A549 treated with CORT108297 at 1 μM for 4 hours (cell line): ENCODE measurements at places on chromosomes 12 and 14. TPM values are rescaled to one million over a fixed set of nuclear protein-coding genes. Genes with fewer than 3 reads are reported as not detected.

NDRG2 gene
- total RNA-seq: 2.1 to 4.2 TPM (median 2.6 TPM) in 5 replicates

SRRM4 gene
- total RNA-seq: not detected in 5 replicates

RFLNA gene
- 0.06 to 0.15 TPM (median 0.06 TPM) in 3 of 5 replicates, not detected in the others for total RNA-seq

IAPP gene
- total RNA-seq: not detected in 5 replicates

LALBA gene
- not detected in 5 replicates for total RNA-seq

VRTN gene
- total RNA-seq: not detected in 5 replicates

NPAS3 gene
- total RNA-seq: not detected in 5 replicates

GPRC5D gene
- total RNA-seq: not detected in 5 replicates

HOXC12 gene
- not detected in 5 replicates for total RNA-seq

PHETA1 gene
- total RNA-seq: 5.5 to 9.7 TPM (median 8.8 TPM) in 5 replicates

KCNA5 gene
- total RNA-seq: not detected in 5 replicates

STON2 gene
- total RNA-seq: 0.53 to 1.0 TPM (median 0.65 TPM) in 5 replicates

MAP1LC3B2 gene
- 1.1 to 1.7 TPM (median 1.4 TPM) in 5 replicates for total RNA-seq

RNASE4 gene
- total RNA-seq: 5.5 to 8.9 TPM (median 8.1 TPM) in 5 replicates

CKAP4 gene
- 78.0 to 92.4 TPM (median 87.0 TPM) in 5 replicates for total RNA-seq

C1QL4 gene
- 3.9 to 6.6 TPM (median 5.7 TPM) in 5 replicates for total RNA-seq

SLC25A29 gene
- 6.8 to 12.1 TPM (median 11.0 TPM) in 5 replicates for total RNA-seq

PCED1B gene
- 35.5 to 44.4 TPM (median 44.1 TPM) in 5 replicates for total RNA-seq

BCL2L14 gene
- not detected in 5 replicates for total RNA-seq

SYT1 gene
- 5.0 to 7.2 TPM (median 5.7 TPM) in 5 replicates for total RNA-seq

MGP gene
- total RNA-seq: not detected in 5 replicates
